ENCODE measurements at places on chromosomes 7 and 10.

DNA sequence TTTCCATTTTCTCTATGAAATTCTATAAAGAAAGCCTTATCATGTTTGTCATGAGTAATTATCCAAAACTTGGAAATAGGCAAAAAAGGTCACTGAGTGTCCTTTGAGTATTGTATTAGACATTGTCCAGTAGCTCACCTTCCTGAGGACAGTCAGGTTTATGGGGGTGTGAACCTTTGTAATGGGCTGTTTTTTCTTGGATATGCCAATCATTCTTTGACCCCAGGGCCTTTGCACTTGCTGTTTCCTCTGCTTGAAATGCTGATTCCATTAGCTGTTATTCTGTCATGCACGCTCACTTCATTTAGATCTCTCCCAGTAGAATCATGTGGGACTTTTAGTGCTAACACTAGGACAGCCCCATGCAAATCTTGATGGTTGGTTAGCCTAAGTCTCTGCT, 4.9 kb downstream of the CCDC172 start:
- DNase-seq: no peak

DNA sequence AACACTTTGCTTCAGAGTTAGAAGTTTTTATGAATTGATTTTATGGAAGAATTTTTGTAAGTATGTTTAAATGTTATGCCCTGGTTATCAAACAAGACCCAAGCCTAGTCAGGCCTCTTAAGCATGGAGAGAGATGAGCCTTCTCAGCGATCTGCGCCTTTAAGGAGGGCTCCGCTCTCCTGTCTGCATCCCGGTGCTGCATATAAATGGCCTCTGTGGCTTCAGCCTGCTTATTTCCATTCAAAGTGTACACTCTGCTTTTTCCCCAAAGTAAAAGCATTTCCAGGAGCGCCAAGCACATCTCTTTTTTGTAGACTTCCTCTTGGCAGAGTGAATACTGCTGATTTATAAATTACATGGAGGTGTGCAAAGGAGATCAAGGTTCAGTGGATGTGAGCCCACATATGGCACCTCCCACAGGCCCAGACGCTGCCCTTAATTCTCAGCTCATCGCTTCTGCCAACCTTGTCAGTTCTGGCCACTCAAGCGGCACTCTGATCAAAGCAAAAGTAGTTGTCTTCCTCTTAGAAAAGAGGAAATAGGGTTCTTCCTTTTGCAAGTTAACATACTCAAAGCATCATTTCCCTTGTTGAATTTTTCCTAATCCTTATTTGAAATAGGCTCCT, 70.0 kb upstream of the SFMBT2 start:
- no peak for DNase-seq

GRCh38 chr7:95777269-95777668, 4.9 kb downstream of the DYNC1I1 start:
- no peak for DNase-seq

DNA sequence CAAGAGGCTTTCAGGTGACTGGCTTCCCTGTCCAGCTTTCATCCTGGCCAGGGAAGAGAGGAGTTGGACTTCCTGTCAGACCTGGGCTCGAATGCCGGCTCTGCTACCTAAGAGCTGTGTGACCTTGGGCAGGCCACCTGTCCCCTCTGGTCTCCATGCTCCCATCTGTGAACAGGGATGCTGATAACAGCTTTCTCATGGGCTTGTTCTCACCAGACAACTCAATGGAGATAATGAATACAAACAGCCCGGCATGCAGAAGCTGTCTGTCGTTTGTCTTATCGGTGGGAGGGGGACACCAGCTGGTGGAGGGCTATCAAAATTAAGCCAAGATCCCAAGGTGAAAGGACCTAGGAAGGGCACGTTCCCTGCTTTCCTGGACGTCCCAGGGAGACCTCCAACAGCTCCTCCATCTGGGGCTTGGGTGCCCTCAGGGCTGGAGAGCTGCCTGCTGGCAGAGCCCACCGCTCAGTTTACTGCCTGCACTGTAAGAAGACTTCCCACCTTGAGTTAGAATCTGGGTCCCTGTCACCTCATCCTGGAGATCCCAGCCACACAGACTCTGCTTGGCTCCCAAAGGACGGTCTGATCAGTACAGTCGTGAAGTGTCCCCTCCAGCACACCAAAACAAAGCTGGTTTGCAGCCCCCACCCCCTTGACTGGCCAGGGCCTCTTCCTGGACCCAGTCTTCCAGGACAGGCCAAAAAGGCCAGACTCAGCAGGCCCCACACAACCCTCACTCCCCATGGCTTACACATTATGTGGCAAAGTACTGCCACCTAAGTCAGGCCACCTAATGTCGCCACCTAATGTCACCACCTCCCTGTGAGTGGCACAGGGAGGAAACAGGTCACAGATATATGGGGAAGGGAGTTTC, 40.9 kb downstream of the PPIF start:
- DNase-seq: no peak

- DNase-seq: no peak
Measured at GRCh38 chr7:138032770-138033169, 30.9 kb upstream of the CREB3L2 start.

DNA sequence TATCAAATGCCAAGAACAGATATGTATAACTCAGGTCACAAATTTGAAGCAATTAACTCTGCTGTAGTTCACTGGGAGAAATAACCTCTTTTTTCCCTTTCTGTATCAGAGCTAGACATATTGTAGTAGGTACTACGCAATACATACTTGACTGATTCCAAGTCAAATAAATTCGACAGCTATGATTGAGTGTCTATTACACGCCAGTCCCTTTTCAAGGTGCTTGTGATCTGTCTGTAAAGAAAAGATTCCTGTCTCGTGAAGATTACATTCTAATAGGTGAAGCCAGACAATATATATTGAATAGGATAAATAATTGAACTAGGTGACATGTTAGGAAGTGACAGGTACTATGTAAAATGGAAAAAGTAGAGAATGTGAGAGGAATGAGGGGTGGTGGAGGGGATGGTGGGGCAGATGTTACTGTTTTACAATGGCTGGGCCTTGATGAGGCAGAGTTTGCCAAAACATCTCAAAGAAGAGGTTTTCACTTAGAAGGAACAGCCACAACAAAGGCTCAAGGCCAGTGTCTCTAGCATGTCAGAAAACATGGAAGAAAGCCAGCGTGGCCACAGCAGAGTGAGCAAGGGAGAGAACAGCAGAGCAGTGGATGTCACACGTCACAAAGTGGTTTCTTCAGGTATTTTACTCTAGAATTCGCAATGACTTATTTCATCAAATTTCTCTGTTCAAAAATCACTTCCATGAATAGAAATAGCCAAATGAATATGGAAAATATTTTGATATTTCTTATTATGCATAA, 282.6 kb upstream of the CACNA2D1 start:
- DNase-seq: no peak

DNA sequence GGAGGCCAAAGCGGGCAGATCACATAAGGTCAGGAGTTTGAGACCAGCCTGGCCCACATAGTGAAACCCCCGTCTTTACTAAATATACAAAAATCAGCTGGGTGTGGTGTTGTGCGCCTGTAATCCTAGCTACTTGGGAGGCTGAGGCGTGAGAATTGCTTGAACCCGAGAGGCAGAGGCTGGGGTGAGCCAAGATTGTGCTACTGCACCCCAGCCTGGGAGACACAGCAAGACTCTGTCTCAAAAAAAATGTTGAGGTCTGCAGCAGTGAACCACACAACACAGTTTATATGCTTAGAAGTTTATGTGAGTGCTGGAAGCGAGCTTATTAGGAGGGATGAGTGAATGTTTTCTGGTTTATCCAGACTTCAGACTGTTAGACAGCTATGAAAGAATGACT, 10.4 kb downstream of the LHPP start:
- DNase-seq: no peak

GRCh38 chr7:70599446-70600190, 532.3 kb upstream of the GALNT17 start:
- DNase-seq: no peak

DNA sequence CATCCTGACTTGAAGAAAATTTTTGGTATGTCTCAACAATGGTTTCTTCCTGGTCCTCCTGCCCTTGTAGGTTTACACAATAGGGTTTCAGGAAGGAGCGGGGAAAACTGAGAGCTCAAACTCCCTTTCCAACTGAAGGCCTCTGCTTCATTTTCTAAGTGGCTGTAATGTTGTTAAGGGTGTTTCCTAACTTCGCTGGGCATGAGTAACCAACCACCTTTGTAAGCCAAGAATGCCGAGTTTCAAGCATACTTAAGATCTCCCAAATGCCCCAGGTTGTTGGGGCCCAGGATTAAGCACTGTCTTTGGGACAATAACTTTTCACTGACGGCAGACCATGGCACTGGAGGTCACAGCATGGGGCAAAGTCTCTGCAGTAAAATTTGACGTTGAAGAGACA, 33.6 kb upstream of the DRGX start:
- no peak for DNase-seq

- no peak for DNase-seq
Measured at GRCh38 chr7:151310578-151310977, 31.0 kb upstream of the NUB1 start.

GRCh38 chr10:44781131-44781530, 130.0 kb upstream of the TMEM72 start:
- no peak for DNase-seq

- no peak for DNase-seq
Measured at GRCh38 chr10:111516144-111516543, 439.3 kb downstream of the ADRA2A start.

- DNase-seq: no peak
Measured at GRCh38 chr7:452226-452751, 67.4 kb downstream of the PDGFA start.

DNA sequence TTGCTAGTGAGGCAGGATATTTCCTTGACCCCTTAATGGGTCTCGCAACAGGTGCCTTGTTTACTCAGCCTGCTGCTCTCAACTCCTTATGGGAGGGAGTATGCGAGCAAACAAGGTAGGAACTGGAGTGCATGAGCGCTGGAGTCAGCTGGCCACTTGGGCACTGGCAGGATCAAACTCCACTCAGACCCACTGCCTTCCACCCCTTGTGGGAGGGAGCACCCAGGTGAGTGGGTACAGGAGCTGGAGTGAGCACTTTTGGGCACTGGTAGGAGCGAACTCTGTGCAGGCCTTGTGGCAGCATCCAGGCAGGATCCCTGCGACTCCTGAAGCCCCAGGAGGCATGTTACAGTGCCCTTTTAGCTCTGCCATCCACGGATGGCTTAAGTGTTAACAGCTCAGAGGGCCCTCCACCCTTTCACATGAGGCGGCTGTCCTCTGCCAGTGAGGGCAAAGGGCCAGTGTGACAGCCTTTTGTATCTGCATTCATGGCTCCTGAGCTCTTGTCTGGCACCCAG, 123.2 kb downstream of the ST7 start:
- no peak for DNase-seq

GRCh38 chr7:13067036-13067435, 379.6 kb downstream of the ARL4A start:
- DNase-seq: no peak

- no peak for DNase-seq
Measured at GRCh38 chr10:85195596-85195995, 867.2 kb downstream of the CCSER2 start.

DNA sequence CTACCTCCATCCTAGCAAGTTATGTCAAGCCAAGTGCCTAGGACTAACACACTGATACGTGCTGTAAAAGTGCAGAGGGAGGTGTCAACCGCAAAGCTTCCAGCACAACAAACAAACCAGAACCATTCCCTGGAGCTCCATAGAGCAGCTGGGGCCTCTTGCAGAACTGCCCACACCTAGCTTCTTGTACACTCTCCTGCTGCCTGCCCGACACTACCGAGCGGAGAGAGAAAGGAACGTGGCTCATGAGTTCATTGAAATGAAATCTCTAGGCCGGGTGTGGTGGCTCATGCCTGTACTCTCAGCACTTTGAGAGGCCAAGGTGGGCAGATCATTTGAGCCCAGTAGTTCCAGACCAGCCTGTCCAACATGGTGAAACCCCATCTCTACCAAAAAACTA, 73.5 kb downstream of the MKI67 start:
- no peak for DNase-seq

DNA sequence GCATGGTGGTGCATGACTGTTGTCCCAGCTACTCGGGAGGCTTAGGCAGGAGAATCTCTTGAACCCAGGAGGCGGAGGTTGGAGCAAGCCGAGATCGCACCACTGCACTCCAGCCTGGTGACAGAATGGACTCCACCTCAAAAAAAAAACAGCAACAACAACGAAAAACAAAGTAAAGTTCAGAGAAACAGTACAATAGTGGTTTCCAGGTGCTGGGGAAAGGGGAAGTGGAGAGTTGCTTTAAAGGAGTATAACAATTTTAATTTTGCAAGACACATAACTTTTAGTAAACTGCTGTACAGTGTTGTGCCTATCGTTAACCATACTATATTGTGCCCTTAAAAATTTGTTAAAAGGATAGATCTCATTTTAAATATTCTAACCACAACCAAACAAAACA, 662.7 kb upstream of the POT1 start:
- no peak for DNase-seq

DNA sequence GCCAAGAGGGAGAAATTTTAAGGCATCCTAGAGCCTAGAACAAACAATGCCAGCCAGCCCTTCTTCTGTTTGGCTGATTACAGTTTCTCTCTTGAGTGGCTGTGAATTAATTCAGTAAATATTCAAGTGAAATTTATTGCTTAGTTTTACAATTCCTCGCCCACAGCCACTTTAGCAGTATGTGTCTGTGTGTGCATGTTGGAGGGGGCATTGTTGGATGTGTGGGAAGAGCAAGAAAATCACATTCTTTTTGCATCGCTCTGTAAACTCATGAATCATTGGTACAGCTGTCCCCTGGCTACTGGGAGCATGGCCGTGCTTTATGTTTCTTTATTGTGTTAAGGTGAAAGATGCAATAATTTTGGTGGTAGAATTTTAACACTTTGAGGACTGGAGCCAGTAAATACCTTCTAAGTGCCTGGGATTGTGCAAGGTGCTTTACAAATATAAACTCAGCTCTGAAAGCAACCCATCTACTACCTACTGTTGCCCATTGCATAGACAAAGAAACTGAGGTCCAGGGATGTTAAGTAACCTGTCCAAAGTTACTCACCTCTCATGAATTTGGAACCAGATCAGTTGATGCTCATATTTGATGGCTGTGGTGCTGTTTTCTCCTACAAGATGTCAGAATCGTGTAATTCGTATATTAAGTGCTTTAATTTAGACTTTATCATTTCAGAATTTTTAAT, 89.9 kb upstream of the BTBD16 start:
- DNase-seq: no peak

- DNase-seq: no peak
Measured at GRCh38 chr10:7493996-7494395, 83.2 kb upstream of the SFMBT2 start.

DNA sequence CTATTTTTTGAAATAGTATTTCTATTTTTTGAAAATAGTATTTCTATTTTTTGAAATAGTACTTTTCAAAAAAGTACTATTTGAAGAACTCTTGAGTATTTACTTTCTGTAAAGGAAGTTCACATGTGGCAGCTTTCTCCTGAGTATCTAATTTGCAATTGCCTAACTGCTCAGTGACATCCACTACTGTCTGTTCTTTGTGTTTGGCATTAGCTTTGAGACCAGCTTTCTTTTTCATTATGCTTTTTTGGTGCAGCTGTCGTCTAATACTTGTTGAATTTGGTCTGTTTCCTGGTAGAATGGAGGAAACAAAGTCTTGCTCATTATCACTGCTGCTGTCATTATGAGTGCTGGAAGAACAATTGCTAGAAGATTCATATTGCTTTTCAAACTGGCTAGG, 99.1 kb downstream of the BMPR1A start:
- DNase-seq: no peak

- no peak for DNase-seq
Measured at GRCh38 chr7:117012696-117013095, 59.4 kb downstream of the ST7 start.
